ENCODE measurements at places on chromosomes 5 and 9.

DNA sequence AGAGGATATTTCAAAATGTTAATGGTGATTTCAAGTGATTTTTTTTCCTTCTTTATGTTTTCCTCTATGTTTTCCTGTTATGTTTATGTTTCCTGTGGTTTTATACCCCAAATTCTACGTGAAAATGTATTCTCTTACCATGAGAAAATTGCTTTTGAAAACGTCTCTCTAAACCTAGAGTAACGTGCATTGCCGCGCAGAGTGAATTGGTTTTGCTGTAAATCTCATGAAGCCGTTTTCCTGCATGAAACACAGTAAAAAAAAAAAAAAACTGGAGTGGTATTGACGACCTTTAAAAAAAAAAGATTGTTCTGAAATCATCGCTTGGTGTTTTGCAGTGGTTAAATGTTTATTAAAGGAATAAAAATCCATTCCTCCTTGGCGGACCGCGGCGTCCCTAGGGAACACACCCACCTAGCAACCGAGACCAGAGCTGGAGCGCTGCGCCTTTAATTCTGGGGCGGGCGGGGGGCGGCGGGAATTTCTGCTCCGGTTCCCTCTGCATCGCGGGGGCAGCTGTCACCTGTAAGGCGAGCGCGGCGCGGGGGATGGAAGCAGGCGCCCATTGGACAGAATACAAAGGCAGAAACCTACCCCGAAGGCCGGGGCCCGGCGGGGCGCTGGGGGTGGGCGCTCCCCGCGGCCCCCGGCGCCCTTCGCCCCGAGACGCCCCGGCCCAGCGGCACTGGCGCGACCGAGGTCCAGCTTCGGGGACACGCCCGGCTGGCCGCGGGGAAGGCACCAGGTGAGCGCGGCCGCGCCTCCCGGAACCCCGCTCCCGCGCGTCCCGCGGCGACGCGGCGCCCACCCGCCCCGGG lies at the start of gene SOWAHA:
Gene SOWAHA, plus strand, starts transcription at position 522 of the 818 bp plus-strand sequence. CDS start 320 bp downstream, outside the sequence.
- no peak for DNase-seq

- DNase-seq: no peak
Observed at GRCh38 chr9:97673922-97674321, 23.2 kb downstream of the XPA start.

GRCh38 chr5:111741278-111741677 lies 15.7 kb downstream of the NREP start:
- DNase-seq: no peak

GRCh38 chr9:70479880-70480291 lies 65.4 kb upstream of the KLF9 start:
- no peak for DNase-seq

DNA sequence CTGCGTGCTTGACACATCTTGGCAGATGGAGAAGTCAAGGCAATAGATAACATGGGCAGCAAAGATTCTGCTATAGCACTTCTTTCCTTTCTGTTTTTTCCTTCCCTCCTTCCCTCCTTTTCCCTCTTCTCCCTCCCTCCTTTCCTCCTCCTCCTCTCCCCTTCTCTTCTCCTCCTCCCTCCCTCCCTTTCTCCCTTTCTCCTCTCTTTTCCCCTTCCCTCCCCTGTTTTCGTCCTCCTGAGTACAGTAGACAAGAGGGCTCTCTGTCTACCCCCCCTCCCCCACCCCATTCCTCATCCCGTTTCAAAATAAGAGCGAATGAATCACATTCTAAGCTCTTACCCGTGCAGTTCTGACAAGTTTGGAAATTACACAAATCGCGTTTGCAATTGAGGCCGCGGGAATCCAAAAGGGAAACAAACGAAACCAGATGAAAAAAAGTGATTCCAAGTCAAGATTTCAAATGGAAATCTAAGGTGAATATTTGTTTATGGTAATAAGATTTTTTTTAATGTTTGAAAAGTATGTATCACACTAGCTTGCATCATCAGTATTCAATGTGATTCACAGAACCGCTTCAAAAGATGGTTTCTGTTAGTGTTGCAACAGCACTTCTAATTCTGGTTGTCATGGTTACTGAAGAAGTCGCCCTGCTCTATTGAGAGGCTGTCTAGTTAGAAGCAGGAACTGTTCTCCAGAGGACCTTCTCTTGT lies 1.3 kb downstream of the NIM1K start:
- no peak for DNase-seq

GRCh38 chr9:114465906-114466900 lies 39.1 kb downstream of the WHRN start:
- DNase-seq: no peak

- no peak for DNase-seq
Observed at GRCh38 chr9:125968714-125969374, 221.7 kb downstream of the PBX3 start.

DNA sequence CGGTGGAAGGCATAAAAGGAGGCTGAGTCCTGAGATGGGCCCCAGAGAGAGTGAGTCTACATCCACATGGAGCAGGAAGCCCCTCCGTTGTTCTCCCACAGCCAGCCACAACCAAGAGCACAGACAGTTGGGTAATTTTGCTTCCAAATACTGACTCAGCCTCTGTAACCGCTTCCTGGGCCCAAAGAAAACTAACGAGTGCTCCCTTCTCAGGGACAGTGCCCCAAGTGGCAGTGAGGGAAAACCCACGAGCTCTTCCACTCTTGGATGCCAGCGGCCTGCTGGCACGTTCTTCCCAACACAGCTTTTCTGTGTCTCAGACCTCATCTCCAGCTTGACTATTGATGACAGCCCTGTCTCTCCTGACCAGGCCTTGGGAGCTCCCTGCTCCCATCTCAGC lies 207.6 kb downstream of the FSTL4 start:
- DNase-seq: no peak

GRCh38 chr5:50658246-50658645 lies 8.2 kb upstream of the PARP8 start:
- no peak for DNase-seq

GRCh38 chr9:93675336-93676150 lies 99.2 kb downstream of the PHF2 start:
- no peak for DNase-seq

- no peak for DNase-seq
Observed at GRCh38 chr9:127201071-127201541, 63.5 kb upstream of the GARNL3 start.

DNA sequence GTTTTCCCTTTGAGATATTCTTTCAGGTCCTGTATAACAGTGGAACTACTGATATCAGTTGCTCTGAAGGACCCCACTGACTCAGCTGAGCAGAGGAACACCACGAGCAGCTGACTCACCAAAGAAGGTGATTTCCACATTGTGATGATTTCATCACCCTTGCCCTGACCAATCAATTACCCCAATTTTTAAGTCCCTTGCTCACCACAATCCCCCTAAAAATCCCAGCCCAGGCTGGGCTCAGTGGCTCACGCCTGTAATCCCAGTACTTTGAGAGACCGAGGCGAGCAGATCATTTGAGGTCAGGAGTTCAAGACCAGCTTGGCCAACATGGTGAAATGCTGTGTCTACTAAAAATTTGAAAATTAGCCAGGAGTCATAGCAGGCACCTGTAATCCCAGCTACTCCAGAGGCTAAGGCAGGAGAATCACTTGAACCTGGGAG lies 125.3 kb upstream of the ABCA1 start:
- no peak for DNase-seq

DNA sequence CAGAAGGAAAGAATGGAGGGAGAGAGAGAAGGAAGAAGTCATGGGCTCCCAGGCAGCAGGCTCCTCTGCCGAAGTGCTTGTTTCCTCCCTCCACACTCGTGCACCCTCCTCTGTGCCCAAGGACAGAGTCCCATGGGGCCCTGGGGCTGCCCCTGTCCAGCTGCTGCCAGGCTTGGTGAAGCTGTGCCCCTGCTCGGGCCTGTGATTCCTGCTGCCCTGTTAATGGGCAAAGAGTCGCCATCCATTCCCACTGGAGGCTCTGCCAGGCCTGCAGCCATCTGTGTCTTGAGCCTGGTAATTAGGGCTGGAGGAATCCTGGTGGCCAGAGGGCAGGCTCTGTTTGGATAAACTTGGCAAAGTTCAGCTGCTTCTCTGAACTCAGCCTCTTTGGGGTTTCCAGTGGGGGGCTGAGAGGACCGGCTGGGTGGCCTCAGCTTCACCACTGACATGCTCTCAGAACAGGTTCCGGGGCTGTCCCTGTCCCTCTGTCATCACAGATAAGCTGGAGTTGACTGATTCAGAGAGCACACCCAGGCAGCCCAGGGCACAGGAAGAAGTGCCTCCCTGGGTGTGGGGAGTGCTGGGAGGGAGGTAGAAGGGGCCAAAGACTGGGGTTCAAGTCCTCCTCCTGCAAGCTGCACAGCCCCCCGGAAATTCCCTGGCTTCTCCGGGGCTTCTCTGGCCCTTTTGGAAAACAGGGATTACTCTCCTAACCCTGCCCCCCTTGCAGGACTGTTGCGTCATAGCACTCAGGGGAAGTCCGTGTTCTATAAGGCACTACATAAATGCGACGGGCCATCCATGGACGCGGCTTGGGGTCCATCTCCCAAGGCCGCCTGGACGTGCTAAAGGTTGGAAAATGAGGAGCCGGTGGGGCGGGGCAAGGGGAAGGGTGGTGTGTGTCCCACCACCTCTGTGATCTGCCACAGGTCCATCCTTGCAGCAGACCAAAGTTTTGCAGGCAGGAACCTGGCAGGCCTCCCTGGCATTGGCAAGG lies 154.8 kb downstream of the PAX5 start:
- DNase-seq: no peak

DNA sequence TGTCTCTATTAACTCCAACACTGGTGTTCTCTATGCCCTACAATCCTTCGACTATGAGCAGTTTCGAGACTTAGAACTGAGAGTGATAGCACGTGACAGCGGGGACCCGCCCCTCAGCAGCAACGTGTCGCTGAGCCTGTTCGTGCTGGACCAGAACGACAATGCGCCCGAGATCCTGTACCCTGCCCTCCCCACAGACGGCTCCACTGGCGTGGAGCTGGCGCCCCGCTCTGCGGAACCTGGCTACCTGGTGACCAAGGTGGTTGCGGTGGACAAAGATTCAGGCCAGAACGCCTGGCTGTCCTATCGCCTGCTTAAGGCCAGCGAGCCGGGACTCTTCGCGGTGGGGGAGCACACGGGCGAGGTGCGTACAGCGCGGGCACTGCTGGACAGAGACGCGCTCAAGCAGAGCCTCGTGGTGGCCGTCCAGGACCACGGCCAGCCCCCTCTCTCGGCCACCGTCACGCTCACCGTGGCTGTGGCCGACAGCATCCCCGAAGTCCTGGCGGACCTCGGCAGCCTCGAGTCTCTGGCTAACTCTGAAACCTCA lies 2.0 kb downstream of the PCDHGA11 start:
- no peak for DNase-seq

- no peak for DNase-seq
Observed at GRCh38 chr9:112569186-112569585, 82.6 kb downstream of the KIAA1958 start.

DNA sequence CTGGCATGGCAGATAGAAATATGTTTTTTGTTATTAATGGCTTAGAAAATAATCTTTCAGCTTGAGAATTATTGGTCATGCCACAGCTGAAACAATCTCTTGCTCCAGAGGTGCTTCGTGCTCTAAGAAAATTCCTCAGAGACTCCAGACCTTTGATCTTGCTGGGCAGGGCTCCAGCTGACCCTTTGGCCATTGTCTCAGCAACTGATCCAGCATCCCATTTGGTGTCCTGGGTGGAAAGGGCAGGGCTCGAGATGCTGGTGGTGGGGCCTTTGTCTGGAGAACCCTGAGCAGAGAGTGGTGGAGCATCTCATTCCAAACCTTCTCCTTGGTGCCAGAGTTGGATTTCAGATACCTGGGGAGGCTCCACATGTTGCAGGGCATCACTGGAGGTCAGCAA lies 43.2 kb upstream of the PIK3R1 start:
- DNase-seq: no peak

GRCh38 chr5:76473661-76474060 lies 70.6 kb downstream of the IQGAP2 start:
- DNase-seq: peak; percentile 68

DNA sequence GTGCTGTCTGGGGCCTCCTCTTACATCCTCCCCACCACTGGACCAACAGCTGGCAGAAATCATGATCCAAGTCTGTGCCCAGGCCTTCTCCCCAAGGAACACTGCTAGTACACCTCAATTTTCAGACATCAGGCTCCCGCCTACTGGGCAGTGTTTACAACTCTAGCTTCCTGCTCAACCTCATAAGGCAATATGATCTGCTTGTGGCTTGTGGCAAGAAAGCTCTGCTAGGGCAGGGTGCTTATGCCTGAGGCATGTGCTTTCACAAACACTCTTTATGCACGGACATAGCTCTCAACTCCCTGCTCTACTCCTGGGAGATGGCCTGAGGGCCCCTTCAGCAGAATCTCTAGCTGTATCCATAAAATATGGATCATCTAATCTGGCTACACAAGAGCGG lies 32.5 kb downstream of the SH3TC2 start:
- DNase-seq: no peak

DNA sequence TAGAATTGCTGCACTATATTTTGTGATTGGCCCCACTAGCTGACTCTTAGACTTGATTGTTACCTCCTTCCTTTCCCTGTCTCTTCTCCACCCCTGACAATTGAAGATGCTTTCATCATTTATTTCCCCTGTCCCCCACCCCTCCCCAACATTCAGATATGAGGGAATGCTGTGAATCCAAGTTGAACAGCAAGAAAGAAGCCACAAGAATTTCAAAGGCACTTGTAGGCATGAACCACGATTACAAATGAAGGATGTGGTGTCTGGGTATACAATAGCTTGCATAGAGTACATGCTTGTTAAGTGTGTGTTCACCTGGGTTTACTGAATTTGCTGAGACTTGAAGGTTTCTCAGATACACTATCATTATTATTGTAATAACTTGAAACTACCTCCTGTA lies 78.3 kb upstream of the TRIO start:
- DNase-seq: no peak

DNA sequence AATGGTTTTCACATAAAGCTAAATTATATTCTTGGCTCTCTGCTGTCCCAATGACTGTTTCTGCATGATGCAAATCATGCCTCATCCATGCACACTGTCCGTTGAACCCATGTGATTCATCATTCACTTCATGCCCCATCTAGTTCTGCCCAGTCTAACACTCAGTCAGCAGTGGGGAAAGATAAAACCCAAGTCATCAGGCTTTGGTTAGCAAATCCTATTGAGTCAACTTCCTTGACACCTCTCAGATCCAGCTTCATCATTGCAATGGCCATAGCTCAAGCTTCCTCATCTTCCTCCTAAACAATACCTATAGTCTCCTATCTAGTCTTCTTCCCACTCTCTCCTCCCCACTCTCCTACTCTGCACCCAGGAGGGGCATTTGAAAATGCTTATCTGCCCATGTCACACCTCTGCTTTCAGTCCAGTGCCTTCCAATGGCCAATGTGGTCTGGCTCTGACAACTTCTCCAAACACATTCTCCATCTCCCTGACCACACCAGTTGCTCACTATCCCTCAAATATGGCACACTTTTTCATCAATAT lies 266.0 kb upstream of the TRIM32 start:
- no peak for DNase-seq

DNA sequence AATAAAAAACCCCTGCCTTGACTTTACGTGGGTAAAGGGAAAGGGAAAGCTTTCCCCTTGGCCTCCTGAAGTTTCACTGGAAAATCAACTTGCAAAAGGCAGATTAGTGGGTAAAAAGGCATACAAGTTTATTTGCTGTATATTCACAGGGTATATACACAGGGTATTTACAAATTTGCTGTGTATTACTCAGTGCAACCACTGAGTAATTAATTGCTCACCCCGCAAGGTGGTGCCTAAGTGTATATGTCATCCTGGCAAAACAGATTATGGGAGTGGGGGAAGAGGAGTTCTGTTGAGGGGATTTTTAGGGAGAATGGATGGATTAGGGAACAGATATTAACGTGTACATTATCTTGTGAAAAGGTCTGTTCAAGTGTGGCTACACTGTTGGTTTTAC lies 7.1 kb upstream of the RARS1 start:
- DNase-seq: no peak

- DNase-seq: no peak
Observed at GRCh38 chr9:33161589-33162132, 5.5 kb downstream of the B4GALT1 start.
